Right renal cortex interstitium (tissue), 3 donors: ENCODE measurements at places on chromosomes 6 and 20. TPM values are rescaled to one million over a fixed set of nuclear protein-coding genes. Genes with fewer than 3 reads are reported as not detected.

DNA sequence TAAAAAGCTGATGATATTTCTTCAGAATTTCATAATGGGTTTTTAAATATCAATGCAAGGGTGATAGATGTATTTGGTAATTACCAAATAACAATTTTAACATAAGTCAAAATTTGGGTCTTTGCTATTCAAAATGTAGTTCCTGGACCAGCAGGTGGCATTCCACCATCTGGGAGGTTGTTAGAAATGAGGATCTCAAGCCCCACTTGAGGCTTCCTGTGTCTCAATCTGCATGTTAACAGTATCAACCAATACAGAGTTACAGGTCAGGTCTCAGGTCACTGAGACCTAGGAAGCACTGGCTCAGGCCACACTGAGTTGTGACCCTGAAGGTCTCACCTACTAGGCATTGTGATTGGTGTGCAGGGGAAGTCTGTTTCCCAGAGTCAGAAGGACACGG is 57.2 kb upstream of the MTRF1L start:
- no peak for DNase-seq

DNA sequence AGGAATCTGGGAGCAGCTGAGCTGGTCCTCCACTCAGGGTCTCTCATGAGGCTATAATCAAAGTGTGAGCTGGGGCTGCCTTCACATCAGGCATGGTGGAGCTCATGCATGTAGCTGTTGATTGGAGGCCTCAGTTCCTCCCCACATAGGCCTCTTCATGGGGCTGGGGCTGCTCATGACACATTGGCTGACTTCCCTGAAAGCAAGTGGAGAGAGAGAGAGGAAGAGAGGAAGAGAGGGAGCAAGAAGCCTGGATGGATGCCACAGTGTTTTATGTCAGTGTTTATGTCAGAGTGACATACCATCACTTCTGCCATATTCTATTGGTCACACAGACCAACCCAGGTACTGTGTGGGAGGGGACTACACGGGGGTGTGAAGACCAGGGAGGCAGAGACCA is 43.8 kb downstream of the EYA2 start:
- no peak for DNase-seq

GRCh38 chr20:39916236-39916765 is 772.7 kb downstream of the MAFB start:
- DNase-seq = no peak

DNA sequence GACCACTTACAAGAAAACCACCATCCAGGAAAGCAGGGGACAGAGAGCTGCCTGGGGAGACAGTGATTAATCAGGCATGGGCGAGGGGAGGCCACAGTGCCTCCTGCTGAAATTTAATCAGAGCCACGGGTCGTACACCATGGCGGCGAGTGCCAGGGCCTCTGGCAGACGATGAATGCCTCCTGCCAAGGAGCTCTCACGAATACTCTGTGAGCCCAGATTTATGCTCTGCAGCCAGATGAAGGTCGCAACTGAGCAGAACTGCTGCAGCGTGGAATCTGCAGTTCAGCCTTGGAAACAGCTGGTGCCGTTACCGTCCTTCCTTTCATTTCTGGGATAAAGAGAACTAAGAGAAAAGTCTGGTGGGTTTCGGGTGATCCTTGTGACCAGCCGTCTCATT is 85.6 kb downstream of the BFSP1 start:
- no peak for DNase-seq

Gene CDH22
- not detected for polyA plus RNA-seq
